ENCODE measurements at places on chromosomes 5 and 9.
A peak's percentile ranks its signal among the peaks of the same experiment; 100 is the strongest.

DNA sequence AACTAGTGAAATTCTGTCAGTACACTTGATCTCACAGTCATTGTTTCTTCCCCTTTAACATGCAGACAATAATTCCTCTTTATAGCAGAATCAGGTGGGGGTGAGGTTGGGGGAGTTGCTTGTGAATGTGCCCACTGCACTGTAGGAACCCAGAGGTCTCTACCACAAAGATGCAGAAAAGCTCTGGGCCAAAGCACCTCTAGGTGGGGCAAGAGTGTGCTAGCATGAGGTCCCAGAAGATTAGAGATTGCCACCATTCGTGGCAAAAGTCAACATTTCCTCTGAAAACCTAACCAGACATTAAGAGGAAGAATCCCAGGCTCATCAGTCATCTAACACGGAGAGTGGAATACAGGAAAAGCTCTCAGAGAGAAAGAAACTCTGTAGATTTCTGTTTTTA, 74.5 kb downstream of the PTCD2 start:
- DNase-seq: no peak

- DNase-seq: peak; percentile 11
These were observed 45.5 kb downstream of the PUM3 start for GRCh38 chr9:2798423-2798822.

DNA sequence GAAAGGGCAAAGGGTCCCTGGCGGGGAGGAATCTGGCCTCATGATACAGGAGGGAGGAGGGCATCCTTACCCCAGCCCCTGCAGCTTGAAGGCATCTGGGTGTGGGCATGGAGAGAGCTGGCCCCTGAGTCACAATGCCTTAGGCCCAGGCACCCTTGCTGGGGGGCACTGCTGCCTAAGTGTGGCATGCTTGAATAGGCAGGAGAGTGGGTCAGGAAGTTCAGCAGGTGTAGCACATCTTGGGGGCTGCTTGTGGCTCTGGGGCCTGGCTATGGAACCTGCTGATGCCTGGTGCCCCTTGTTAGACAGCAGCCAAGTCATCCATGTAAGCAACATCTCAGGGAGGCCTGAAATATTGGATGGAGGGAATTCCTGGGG, 63.1 kb downstream of the HSPA4 start:
- DNase-seq: no peak

GRCh38 chr9:1100945-1101344, 50.8 kb downstream of the DMRT2 start:
- DNase-seq: no peak

GRCh38 chr5:43581398-43581797, 21.6 kb upstream of the NNT start:
- no peak for DNase-seq

GRCh38 chr5:123997462-123998215, 485.7 kb downstream of the CSNK1G3 start:
- DNase-seq: no peak

DNA sequence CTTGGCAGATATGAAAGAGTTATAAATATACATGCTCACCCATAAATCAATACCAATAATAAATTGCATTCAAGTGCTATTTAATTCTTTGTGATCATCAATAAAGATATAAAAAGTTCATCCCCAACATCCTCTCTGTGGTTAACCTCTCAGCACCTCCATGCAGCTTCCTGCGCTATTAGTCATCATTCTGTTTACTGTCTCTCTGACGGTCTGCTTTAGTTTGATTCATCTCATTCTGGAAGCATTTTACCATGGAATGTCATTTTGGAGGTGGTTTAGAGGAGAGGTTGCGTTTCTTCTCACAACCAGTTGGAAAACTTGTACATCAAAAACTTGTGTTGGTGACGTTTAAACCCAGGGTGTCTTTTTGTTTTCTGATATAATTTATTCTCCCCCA, 486.6 kb downstream of the BRINP1 start:
- no peak for DNase-seq

GRCh38 chr5:68070591-68071281, 144.8 kb upstream of the PIK3R1 start:
- peak; percentile 51 for DNase-seq

GRCh38 chr5:120035181-120035580, 405.8 kb downstream of the FAM170A start:
- DNase-seq: no peak

- no peak for DNase-seq
These were observed 37.2 kb downstream of the RCL1 start for GRCh38 chr9:4829969-4830368.

GRCh38 chr5:74231697-74232096, 408.8 kb downstream of the ENC1 start:
- DNase-seq: no peak

- no peak for DNase-seq
These were observed 1.2 kb upstream of the PSAT1 start for GRCh38 chr9:78295731-78296130.

DNA sequence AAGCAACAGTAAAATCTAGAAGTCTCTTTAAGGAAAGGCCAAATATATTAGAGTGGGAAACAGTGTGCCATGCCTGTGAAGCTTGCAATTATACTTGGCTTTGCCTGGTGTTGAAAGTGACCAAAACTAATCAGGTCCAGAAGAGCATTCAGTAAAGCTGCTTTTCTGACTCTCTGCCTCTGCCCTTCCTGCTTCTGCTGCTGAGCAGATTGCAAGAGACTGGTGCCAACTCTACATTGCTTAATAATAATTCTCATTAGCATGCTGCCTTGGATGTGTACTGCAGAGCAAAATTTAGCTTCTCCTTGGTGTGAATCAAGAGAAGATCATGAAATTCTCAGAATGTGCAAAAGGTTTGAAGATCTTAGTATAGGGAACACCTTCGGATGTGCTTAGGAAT, 120.4 kb upstream of the RFX3 start:
- no peak for DNase-seq

DNA sequence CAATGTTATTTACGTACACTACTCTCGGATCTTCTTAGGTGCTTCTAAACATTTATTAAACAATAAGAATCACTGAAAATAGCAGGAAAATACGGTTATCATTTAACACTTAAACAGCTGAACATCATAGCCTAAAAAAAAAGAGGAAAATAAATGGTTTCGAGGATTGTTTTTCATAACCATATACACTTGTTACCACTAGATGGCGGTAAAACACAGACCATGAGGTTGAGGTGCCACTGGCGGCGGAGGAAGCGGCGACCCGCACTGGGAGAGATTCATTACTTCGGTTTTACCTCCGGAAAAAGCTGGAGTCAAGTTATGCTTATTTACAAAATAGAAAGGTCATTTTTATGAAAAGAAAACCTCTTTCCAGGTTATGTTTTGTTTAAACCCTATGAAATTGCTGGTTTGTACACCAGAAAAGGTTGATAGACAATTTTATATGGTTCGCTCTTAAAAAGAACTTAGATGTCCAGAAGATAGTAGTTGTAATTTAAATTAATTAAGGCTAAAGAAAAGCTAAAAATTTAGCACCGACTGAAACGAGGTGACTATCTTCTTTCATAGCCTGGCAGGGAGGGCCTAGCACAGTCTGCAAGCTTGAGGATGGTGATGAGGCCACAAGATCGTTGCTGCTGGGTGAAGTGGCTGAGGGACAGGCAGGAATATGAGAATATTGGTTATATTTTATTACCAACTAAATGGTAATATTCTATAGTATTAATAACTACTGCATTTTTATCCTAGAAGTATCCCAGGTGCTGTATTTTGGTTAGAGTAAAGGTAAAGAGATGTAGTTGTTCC, 605.7 kb downstream of the RAB3C start:
- peak; percentile 80 for DNase-seq

- DNase-seq: no peak
These were observed 14.5 kb downstream of the BRD9 start for GRCh38 chr5:878125-878524.

- DNase-seq: no peak
These were observed 14.8 kb upstream of the NR3C1 start for GRCh38 chr5:143418140-143418866.

DNA sequence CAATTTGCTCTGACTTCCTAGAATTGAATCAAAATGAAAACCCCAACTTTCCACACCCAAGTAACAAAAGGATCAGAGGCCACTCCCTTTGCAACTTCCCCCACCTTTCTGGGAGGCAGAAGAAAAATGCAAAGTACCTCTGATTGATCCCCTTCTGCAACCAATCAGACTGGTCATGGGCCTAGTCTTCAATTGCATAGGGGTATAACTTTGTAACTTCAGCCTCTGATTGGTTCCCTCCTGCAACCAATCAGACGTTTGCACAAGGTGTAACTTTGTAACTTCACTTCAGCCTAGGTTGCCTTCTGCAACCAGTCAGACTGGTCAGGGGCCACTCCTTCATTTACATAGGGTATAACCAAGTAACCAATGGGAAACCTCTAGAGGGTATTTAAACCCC, 38.3 kb upstream of the CNOT6 start:
- no peak for DNase-seq

DNA sequence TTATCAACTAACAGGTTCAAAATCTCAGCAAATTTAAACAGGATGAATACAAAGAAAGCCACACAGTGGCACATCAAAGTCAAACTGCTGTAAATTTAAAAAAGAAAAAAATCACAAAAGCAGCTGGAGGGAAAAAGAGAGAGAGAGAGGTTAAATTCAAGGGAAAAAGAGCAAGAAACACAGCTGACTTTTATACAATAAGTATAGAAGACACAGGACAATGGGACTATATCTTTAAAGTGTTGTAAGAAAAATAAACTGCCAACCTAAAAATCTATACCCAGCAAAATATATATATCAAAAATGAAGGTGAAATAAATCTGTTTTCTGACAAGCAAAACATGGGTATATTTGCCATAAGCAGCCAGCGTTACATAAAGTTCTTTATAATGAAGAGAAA, 261.5 kb downstream of the TLE1 start:
- no peak for DNase-seq

DNA sequence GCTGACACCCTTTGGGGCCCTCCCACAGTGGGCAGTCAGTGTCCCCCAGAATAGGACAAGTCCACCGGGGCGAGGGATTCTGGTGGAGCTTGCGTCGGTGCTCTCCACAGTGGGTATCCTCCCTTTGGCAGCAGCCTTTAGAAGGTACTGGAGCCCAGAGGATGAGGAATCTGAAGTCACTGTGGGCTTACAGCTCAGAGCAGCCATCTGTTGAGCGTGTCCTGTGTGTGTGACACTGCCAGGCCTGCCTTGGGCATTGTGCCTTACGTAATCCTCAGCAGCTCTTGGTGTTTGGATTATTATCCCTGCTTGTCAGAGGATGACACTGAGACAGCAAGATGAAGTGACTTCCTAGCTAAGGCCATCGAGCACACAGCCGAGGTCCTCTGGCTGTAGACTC, 12.6 kb downstream of the URM1 start:
- DNase-seq: no peak

GRCh38 chr9:14706530-14707140, 13.4 kb upstream of the ZDHHC21 start:
- no peak for DNase-seq

GRCh38 chr5:54254482-54255198, 55.7 kb downstream of the ARL15 start:
- DNase-seq: no peak

- DNase-seq: no peak
These were observed 99.6 kb downstream of the BASP1 start for GRCh38 chr5:17316970-17317459.

DNA sequence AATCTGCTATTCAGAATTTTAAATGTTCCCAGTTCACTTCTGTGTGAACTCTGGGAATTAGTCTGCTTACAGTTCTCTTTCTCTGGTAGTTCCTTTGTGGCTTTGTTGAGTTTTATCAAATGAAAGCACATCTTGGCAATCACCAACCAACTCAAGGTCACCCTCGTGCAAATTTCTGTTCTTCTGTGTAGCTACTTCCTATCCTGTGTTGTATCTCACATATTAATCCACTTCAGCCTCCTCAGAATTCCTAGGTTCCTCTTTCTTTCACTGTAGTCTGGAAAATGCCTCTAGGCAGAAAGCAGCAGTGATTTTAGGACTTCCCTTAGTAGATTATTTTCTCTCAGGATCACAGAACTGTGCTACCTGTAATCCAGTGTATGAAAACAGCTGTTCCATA, 100.3 kb downstream of the AUH start:
- no peak for DNase-seq

DNA sequence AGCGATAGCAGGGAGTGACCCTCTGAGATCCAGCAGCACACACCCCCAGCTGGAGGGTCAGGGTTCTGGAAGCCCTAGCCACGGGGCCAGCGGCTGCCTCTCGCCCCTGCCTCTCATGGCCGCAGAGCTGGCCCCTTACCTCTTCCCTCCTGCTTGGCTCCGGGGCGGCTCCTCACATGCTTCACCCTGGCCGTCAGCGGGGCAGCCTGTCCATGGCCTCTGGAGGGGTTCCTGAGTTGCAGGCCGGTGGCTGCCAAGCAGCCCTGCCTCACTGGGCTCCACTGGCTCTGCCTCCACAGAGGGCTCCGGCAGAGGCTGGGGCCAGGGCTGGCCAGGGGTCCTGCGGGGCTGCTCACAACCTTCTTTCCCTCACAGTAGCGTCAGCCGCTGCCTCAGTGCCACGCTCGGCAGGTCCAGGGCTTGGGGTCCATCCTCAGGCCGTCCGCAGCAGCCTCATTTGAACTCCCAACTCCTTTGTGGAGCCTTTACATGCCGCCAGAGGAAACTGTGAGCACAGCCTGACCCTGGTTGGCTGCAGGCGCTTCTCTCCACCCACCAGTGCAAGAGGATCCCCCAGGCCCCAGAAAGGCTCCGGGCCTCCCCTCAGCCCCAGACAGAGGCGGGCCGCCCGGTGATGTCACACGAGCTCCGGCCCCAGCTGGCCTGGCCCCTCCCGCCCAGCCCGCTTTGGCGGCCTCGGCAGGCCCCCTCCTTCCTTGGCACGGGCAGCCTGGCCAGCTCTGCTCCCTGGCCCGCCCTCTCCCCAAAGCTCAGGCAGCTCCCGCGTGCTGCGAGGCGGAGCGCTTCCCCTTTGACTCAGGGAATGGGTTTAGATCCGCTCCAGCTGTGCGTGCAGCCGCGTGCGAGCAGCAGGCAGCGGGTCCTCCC, at the start of gene ANGPTL2:
Gene ANGPTL2, minus strand, starts transcription at position 460 of the 888 bp plus-strand sequence. CDS start 13,904 bp downstream, outside the sequence.
- DNase-seq: peak; percentile 25

DNA sequence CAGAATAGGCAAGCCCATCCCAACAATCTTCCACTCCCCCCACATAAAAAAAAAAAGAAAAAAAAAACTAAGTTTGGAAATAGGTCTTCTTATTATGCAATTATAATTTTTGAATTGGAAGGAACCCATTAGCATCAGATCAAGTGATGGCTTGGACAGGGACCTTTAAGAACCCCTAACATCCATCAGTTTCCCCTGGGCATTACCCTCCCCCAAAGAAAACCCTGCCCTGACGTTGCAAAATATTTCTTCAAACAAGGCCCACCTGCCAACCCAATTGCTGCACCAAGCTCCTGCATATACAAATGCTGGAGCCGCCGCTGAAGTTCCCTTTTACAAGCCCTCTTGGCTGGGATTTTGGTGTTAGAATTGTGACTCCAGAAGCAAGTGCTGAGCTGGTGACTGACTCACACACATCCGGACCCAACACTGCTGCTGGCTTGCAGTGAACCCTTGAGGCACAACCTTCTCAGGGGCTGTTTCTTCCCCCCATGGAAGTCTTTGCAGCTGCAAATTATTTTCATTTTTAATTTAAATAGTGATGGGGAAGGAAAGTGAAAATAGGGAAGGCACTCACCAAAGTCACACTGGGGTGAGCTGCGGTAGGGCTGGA, 56.1 kb upstream of the AFAP1L1 start:
- DNase-seq: no peak

- DNase-seq: peak; percentile 59
These were observed 7.0 kb downstream of the SQSTM1 start for GRCh38 chr5:179827680-179828079.
